ENCODE measurements at places on chromosomes 6 and 20. TPM values are rescaled to one million over a fixed set of nuclear protein-coding genes. Genes with fewer than 3 reads are reported as not detected.

GRCh38 chr6:89368999-89369398, 16.5 kb upstream of the UBE2J1 start:
- no peak overlapping the region for H3K4me3 ChIP-seq
- H3K27me3 ChIP-seq, result no peaks in the 10 kb centered on the region
- DNase-seq, result peak; percentile 59
- H3K27ac ChIP-seq, result no peak overlapping the region
- H3K4me1 ChIP-seq, result peaks cover 2% of the 10 kb centered on the region

GRCh38 chr6:113209315-113209714, 647.8 kb upstream of the MARCKS start:
- H3K36me3 ChIP-seq, result no peaks in the 10 kb centered on the region
- H3K27ac ChIP-seq, result no peak overlapping the region
- H3K4me1 ChIP-seq, result no peaks in the 10 kb centered on the region
- DNase-seq, result no peak

- DNase-seq, result no peak
- no peak overlapping the region for H3K4me3 ChIP-seq
- H3K4me1 ChIP-seq, result no peaks in the 10 kb centered on the region
- H3K27ac ChIP-seq, result no peak overlapping the region
- H3K36me3 ChIP-seq, result no peaks in the 10 kb centered on the region
Measured at GRCh38 chr20:6295867-6296256, 173.0 kb upstream of the FERMT1 start.

DNA sequence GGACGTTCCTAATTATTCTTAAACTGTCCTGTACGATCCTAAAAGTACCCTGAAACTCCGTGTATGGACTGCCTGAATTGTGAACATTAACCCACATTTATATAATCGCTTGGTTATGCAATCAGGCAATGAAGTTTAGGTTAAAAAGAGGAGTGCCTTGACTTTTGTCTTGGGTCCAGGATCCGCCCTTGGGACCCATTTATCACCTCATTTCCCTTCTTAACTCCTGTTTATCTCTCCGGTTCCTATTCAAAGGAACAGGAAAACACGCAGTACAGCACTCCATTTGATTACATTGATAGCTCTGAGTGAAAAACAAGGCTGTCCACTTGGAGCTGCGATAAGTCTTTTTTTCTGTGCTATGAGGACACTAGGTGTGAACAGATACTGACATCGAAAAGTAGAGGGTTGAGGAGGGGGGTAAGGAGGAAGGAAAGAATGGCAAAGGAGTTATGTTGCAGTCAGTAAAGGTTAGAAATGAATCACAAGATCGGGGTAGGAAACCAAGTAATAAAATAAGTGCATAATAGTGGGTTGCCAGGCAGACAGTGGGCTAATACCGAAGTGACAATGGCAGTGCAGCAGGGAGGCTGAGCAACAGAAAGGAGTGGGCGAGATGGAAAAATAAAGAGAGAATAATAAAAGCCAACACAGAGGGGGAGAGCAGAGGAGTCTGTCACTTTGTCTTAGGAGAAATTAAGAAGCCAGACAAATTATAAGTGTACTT, 15.9 kb upstream of the PCK1 start:
- H3K4me1 ChIP-seq, result no peaks in the 10 kb centered on the region
- no peaks in the 10 kb centered on the region for H3K27me3 ChIP-seq
- no peak overlapping the region for H3K27ac ChIP-seq
- no peaks in the 10 kb centered on the region for H3K36me3 ChIP-seq
- no peak overlapping the region for H3K4me3 ChIP-seq
- DNase-seq, result no peak

DNA sequence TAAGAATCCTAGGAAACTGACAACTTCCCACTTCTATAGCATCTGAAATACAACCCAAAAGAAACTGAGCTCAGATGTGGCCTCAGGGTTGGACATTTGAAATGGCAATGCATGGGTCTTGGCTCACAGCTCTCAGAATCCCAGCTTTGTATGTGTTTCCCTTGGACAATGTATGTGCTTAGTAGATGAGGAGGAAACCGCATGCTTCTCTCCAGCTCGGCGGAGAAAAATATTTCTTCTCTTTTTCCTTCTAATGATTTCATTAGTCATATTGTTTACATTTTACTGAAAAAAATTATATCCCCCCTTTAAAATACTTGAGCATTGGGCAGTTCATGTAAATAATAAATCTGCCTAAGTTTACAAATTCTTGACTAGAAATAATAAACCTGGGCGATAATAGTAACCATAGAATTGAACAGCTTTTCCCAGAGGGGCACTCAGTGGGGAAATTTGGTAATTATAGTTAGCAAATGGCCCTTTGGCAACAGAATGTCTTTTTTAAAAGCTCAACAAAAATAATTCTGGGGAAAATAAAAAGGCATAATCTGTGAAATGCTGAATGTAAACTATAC, 55.3 kb downstream of the PFDN4 start:
- peak overlapping the region; percentile 1 for H3K4me3 ChIP-seq
- no peak overlapping the region for H3K27ac ChIP-seq
- DNase-seq, result no peak
- H3K27me3 ChIP-seq, result no peaks in the 10 kb centered on the region

DNA sequence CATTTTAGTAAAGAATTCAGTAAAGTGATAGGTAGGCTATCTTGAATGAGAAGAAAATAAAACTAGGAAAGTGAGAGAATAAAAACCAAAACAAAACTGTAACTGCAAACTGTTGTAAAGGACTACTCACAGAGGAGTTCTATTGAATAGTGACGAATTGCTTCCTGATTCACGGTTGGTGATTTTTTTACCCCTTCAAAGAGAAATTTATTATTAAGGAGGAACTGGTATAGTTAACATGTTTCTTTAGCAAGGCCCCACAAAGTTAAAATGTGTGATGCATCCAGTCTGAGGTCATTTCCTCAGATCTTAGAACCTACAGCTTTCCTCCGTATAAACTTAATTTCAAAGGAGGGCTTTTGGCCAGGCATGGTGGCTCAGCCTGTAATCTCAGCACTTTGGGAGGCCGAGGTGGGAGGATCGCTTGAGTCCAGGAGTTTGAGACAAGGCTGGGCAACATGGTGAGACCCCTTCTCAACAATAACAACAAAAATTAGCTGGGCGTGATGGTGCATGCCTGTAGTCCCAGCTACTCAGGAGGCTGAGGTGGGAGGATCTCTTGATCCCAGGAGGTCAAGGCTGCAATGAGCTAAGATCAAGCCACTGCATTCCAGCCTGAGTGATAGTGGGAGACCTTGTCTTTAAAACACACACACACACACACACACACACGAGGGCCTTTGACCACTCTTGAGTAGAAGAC, 8.3 kb downstream of the PRDM1 start:
- no peaks in the 10 kb centered on the region for H3K27me3 ChIP-seq
- H3K4me1 ChIP-seq, result peaks cover 3% of the 10 kb centered on the region
- no peak for DNase-seq
- no peaks in the 10 kb centered on the region for H3K36me3 ChIP-seq
- H3K4me3 ChIP-seq, result no peak overlapping the region
- no peak overlapping the region for H3K27ac ChIP-seq

- H3K4me1 ChIP-seq, result peaks cover 18% of the 10 kb centered on the region
- H3K4me3 ChIP-seq, result no peak overlapping the region
- peak overlapping the region; percentile 27 for H3K27ac ChIP-seq
- no peaks in the 10 kb centered on the region for H3K36me3 ChIP-seq
- DNase-seq, result peak; percentile 91
- H3K27me3 ChIP-seq, result no peaks in the 10 kb centered on the region
Measured at GRCh38 chr6:13407709-13408695, 79.4 kb downstream of the GFOD1 start.

GRCh38 chr6:45663251-45664221, 285.8 kb upstream of the SUPT3H start:
- H3K4me3 ChIP-seq, result peak overlapping the region; percentile 24
- H3K36me3 ChIP-seq, result peaks cover 2% of the 10 kb centered on the region
- peak overlapping the region; percentile 39 for H3K27ac ChIP-seq
- peak; percentile 46 for DNase-seq

- H3K27me3 ChIP-seq, result no peaks in the 10 kb centered on the region
- H3K36me3 ChIP-seq, result no peaks in the 10 kb centered on the region
- H3K4me1 ChIP-seq, result no peaks in the 10 kb centered on the region
- DNase-seq, result no peak
Measured at GRCh38 chr20:48760403-48760983, 67.3 kb downstream of the PREX1 start.

- no peaks in the 10 kb centered on the region for H3K4me1 ChIP-seq
- no peaks in the 10 kb centered on the region for H3K27me3 ChIP-seq
- H3K4me3 ChIP-seq, result no peak overlapping the region
- no peak for DNase-seq
Measured at GRCh38 chr6:54873599-54873998, 27.0 kb downstream of the FAM83B start.

GRCh38 chr6:131199568-131200272, 64.5 kb downstream of the AKAP7 start:
- H3K4me1 ChIP-seq, result no peaks in the 10 kb centered on the region
- no peak overlapping the region for H3K4me3 ChIP-seq
- no peak overlapping the region for H3K27ac ChIP-seq
- DNase-seq, result peak; percentile 65
- no peaks in the 10 kb centered on the region for H3K27me3 ChIP-seq
- H3K36me3 ChIP-seq, result no peaks in the 10 kb centered on the region

GRCh38 chr20:19828232-19828631, 70.2 kb downstream of the RIN2 start:
- no peak overlapping the region for H3K4me3 ChIP-seq
- no peak overlapping the region for H3K27ac ChIP-seq
- no peaks in the 10 kb centered on the region for H3K4me1 ChIP-seq
- H3K27me3 ChIP-seq, result no peaks in the 10 kb centered on the region
- no peaks in the 10 kb centered on the region for H3K36me3 ChIP-seq
- DNase-seq, result peak; percentile 71

GRCh38 chr6:31556307-31556706, 8.9 kb downstream of the NFKBIL1 start:
- H3K36me3 ChIP-seq, result peaks cover 6% of the 10 kb centered on the region
- H3K27me3 ChIP-seq, result no peaks in the 10 kb centered on the region
- no peak for DNase-seq
- peaks cover 11% of the 10 kb centered on the region for H3K4me1 ChIP-seq
- no peak overlapping the region for H3K27ac ChIP-seq

GRCh38 chr6:131685266-131685780, 15.9 kb downstream of the OR2A4 start:
- no peak overlapping the region for H3K27ac ChIP-seq
- no peaks in the 10 kb centered on the region for H3K4me1 ChIP-seq
- peaks cover 2% of the 10 kb centered on the region for H3K27me3 ChIP-seq
- H3K4me3 ChIP-seq, result no peak overlapping the region
- no peak for DNase-seq

DNA sequence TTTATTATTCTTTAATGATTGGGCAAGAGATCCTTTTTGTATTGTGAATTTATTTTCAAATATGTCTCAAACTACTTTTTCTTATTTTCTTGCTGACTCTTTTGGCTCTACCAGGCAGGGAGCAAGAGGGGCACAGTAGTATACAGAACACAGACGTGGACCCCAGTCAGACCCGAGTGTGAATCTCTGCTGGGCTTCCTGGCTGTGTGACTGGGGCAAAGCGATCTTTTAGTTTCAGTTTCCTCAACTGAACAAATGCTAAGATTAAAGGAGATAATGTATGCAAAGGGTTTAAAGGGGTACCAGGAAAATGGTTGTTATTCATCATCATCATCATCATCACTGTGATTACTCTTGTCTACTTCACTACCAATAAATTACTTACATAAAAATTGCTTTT, 317.5 kb downstream of the HIVEP2 start:
- H3K36me3 ChIP-seq, result no peaks in the 10 kb centered on the region
- no peaks in the 10 kb centered on the region for H3K27me3 ChIP-seq
- H3K4me3 ChIP-seq, result no peak overlapping the region

- H3K27ac ChIP-seq, result no peak overlapping the region
- H3K4me3 ChIP-seq, result no peak overlapping the region
- H3K27me3 ChIP-seq, result no peaks in the 10 kb centered on the region
- H3K36me3 ChIP-seq, result no peaks in the 10 kb centered on the region
- DNase-seq, result no peak
Measured at GRCh38 chr20:42204109-42204660, 586.0 kb upstream of the CHD6 start.

- H3K27ac ChIP-seq, result no peak overlapping the region
- H3K4me1 ChIP-seq, result no peaks in the 10 kb centered on the region
- H3K36me3 ChIP-seq, result no peaks in the 10 kb centered on the region
- H3K4me3 ChIP-seq, result no peak overlapping the region
- DNase-seq, result no peak
Measured at GRCh38 chr6:20109526-20109925, 102.7 kb downstream of the MBOAT1 start.

DNA sequence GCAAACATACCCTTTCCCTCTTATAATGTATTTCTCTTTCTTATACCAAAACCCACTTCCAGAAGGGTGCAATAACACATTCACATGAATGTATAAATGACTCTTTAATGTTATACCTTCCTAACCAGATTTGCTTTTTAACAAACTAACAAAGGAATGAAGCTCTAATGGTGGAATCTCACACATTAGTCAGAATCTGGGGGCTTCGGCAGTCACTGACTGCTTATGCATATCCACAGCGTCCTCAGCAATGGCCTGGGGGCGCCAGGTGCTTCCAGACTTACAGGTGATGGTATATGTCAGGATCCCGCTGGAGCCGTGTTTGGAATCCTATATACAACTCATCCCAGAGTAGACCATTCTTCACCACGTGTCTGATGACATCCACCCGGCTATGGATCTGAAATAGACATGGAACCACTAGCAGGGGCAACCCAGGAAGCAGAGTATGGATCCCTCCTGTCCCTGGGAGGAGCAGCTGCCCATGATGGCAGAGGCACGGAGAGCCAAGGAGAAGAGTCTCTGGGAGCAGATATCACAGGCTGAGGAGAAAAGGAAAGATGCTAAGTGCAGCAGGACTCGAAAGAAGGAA, 150.8 kb upstream of the RIPOR2 start:
- no peaks in the 10 kb centered on the region for H3K4me1 ChIP-seq
- no peak for DNase-seq
- no peaks in the 10 kb centered on the region for H3K27me3 ChIP-seq
- H3K4me3 ChIP-seq, result no peak overlapping the region
- no peak overlapping the region for H3K27ac ChIP-seq

DNA sequence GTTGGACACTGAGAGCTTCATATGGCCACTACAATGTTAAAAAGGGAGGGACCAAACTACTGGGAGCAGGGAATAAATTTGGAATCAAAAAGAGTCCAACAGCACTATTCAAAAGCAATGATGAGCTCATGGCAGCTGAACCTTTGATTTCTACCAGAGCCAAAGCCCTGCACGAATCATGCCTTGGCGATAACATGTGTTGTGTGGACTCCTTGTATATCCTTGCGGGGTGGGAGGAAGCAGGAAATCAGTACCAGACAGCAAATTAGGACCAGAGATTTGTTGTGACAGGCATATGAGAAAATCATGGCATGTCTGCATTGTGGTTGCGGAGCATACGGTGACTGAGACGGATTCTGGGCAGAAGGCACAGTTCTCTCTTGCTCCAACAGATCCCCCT, 85.6 kb upstream of the EMILIN3 start:
- H3K27ac ChIP-seq, result no peak overlapping the region
- no peak overlapping the region for H3K4me3 ChIP-seq
- peaks cover 2% of the 10 kb centered on the region for H3K4me1 ChIP-seq
- DNase-seq, result no peak

The OR11A1 gene
- polyA plus RNA-seq, result not detected

The NMBR gene
- not detected for polyA plus RNA-seq

The CST5 gene
- not detected for polyA plus RNA-seq

The INSM1 gene
- polyA plus RNA-seq, result not detected

The ADGRF1 gene
- polyA plus RNA-seq, result not detected

The CARMIL1 gene
- 7.0 TPM for polyA plus RNA-seq

The VSX1 gene
- not detected for polyA plus RNA-seq

The SLC22A16 gene
- not detected for polyA plus RNA-seq

The CCNC gene
- polyA plus RNA-seq, result 39.9 TPM

The BLCAP gene
- polyA plus RNA-seq, result 83.1 TPM

The SIGLEC1 gene
- polyA plus RNA-seq, result not detected

The EYA2 gene
- polyA plus RNA-seq, result 0.37 TPM

The LRRN4 gene
- not detected for polyA plus RNA-seq

The DDX43 gene
- 1.5 TPM for polyA plus RNA-seq
